Left lung (tissue), 14 donors: ENCODE measurements at places on chromosomes 6 and 20. TPM values are rescaled to one million over a fixed set of nuclear protein-coding genes. Genes with fewer than 3 reads are reported as not detected.

DNA sequence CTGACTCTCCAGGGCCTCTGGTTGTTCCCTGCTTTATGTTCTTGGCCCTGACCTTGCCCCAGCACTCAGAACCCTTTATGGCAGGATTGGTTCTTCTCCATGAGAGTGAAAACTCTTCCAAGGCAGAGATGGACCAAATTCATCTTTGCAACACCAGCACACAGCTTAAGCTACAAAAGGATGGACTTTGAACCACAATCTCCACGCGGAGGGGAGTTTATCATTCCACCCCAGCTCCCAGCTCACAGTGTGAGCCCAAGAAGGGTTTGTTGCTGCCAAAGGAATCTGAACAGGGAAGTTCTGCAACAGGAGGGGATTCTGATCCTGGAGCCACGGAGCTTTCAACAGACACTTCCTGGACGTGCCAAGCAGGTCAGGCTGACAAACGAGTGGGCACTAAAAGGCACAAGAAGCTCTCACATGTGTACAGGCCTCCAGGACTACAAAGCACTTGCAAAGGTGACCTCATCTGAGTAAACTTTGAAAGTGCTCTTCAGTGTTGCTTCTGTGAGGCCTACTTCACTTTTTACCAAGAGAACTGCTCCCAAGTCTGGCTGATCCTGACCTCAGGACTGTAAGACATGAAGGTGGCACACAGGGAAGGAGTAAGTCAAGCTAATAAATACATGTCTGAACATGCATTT is 8.9 kb downstream of the FITM2 start:
- H3K36me3 ChIP-seq, result no peaks in the 10 kb centered on the region
- no peak overlapping the region for H3K4me3 ChIP-seq
- H3K27ac ChIP-seq, result no peak overlapping the region
- no peaks in the 10 kb centered on the region for H3K4me1 ChIP-seq
- H3K27me3 ChIP-seq, result no peaks in the 10 kb centered on the region

Gene PDCD2
- total RNA-seq, result 60.4 TPM

DNA sequence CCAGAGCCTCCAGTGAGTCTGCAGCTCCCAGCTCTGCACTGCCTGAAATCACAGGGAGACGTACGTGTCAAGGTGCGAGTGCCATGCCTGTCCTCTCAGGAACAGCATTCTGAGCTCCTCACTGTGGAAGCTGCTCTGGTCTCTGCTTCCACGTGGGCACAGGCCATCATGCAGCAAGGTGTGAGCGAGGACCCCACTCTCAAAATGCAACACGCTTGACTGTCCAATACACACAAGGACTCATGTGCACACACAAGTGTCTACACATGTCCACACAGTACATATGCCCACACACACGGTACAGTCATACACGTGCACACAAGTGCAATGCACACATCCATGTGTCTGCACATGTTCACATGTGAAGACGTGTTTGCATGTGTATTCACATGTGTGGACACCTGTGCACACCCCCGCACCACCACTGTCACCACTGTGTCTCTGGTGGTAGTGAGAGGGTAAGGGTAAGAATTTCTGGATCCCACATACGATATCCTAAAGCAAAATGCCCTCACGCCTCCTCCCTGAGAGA is 260.5 kb downstream of the DLL1 start:
- peaks cover 10% of the 10 kb centered on the region for H3K4me1 ChIP-seq
- H3K4me3 ChIP-seq, result no peak overlapping the region
- H3K27me3 ChIP-seq, result no peaks in the 10 kb centered on the region
- H3K27ac ChIP-seq, result no peak overlapping the region

DNA sequence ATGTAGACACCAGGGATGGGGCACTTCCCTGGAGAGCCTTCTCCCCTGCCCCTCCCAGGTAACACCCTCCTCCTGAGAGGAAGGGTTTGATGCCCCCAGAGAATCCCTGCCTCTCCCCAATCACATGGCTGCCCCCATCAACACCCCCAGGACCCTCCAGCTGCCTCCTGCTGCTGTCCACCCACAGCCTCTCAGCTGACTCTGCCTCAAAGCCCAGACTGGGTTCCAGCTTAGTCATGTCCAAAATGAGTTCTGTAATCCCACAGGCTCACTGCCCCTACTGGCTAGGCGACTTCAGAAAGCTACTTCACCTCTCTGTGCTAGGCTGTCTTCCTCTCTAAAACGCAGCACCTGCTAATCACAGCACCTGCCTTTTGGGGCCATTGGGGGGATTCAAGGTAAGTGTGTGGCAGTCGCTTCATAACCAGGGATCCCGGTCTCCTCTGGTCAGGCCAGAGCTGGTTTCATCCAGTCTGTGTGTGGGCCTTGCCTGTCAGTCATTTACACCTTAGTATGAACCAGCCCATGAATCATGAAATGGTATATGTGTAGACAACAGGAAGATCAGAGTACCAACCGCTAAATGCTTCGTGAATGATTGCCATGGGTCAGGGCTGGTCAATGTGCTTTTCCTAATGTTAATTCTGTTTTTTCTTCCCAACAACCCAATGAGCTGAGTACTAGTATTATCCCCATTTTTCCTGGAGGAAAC is 40.4 kb downstream of the TFEB start:
- peaks cover 28% of the 10 kb centered on the region for H3K36me3 ChIP-seq
- no peak overlapping the region for H3K4me3 ChIP-seq
- peaks cover 3% of the 10 kb centered on the region for H3K4me1 ChIP-seq
- DNase-seq, result no peak

Gene NNAT
- total RNA-seq, result 3.8 TPM
